ENCODE measurements at places on chromosomes 1 and 21. TPM values are rescaled to one million over a fixed set of nuclear protein-coding genes. Genes with fewer than 3 reads are reported as not detected.

The ZBTB18 gene
- 57.5 TPM for total RNA-seq

The S100A16 gene
- total RNA-seq: not detected

The ANKRD34A gene
- 0.42 TPM for total RNA-seq

The GREM2 gene
- 0.31 TPM for total RNA-seq

The ZNF648 gene
- not detected for total RNA-seq

The CYYR1 gene
- 0.10 TPM for total RNA-seq

The SNX7 gene
- total RNA-seq: 0.42 TPM

The TRIM67 gene
- total RNA-seq: under 0.01 TPM

The FGR gene
- total RNA-seq: 123 TPM

The CD53 gene
- 334 TPM for total RNA-seq

The ESRRG gene
- total RNA-seq: 0.10 TPM

The ADGRB2 gene
- total RNA-seq: 0.73 TPM

The LHX8 gene
- not detected for total RNA-seq

The EPHB2 gene
- total RNA-seq: 1.0 TPM

The CASQ1 gene
- not detected for total RNA-seq

The NPPB gene
- total RNA-seq: not detected

The CR1L gene
- total RNA-seq: 0.21 TPM

The PLA2G2D gene
- total RNA-seq: not detected
